ENCODE measurements at places on chromosomes 2 and 18.
A peak's percentile ranks its signal among the peaks of the same experiment; 100 is the strongest.

DNA sequence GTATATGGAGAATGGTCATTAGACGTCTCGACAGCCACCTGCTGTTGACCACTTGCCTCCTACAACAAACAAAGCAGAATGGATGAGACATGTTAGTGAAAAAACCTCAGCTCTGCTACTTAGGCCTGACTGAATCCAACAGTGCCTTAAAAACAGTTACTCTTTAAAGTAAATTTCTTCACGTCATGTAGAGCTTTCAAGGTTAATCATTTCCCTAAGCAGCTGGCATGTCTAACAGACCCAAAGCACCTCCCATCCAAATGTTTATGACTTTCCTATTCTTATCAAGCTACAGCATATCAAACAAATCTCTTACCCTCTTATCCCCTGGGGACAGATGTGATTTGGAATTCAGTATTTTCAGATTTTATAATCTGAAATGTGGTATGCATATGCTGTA, 75.6 kb upstream of the ITGB6 start:
- no peak for DNase-seq

- no peak for DNase-seq
These were observed 10.9 kb downstream of the PTGR3 start for GRCh38 chr18:75198036-75198435.

GRCh38 chr2:45771261-45771660, 119.8 kb downstream of the PRKCE start:
- DNase-seq = no peak

DNA sequence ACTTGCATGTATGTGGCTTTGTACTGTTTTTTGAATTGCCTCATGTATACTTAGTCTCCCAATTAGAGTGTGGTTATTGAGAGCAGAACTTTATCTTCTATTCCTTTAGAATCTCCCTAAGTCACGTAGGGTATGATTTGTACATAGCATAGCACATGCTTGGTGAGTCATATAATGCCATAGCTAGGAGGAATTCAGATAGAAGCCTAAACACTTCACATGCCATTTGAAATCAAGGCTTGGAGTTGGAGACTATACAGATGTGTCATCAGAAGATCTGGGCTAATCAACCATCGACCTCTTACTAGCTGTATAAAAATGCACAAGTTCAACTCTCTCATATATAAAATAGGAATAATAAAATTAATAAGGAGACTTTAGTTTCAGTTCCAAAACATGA, 222.6 kb upstream of the ST6GAL2 start:
- peak; percentile 29 for DNase-seq

DNA sequence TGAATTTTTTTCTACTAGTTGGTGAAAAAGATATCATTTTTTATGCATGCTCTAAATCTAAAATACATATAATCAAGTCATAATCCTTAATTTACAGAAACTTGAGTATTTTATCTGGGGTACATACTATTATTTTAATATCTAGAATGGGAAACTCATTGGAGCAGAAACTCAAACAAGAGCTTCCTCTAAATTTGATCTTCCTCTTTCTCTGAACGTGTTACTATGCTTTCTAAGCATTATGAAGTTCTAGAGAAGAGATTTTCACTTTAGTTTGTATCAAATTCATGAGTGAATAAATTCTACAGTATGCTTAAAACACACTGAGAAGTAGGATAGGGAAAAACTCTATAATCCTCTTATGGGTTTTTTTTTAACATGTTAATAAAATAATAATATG, 20.6 kb upstream of the SLC38A11 start:
- DNase-seq = no peak

- no peak for DNase-seq
These were observed 55.5 kb downstream of the SERTAD2 start for GRCh38 chr2:64598226-64598625.

GRCh38 chr18:48546396-48546795, 7.6 kb downstream of the CTIF start:
- DNase-seq = no peak

DNA sequence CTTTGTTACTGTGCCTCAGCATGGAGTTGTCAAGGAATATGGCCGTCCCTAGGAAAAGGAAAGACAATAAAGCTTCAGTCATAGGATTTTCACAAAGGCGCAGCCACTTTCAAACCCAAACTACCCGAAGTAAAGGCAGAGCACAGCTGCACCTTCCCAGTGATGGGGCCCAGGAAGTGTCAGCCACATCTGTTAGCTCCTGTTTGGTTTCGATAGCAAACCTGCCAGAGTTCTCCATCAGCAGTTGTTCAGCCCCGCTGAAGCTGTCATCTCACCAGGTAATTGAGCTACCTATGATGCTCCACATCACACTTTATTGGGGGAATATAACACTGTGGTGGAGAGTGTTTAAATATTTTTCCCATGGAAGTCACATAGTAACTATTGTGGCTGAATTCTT, 80.7 kb downstream of the LRATD1 start:
- DNase-seq = no peak

DNA sequence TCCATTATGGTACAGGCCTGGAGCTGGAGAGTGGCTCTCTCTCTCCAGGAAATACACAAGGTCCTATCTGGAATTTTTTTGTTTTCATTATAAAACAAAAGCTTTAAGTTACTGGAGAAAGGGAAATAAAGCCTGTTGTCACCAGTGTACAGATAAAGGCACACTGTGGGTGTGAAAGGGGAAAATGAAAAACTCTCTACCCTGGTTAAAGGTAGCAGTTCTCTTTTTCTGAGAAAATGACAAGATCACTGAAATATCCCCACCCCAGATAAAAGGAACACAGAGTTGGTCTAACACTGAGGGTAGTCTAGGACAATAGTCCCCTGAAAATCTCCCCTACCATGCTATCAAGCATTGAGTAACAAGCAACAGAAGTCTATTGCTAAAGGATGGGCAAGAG, 438.7 kb downstream of the MBD2 start:
- DNase-seq = no peak

- DNase-seq = no peak
These were observed 116.3 kb downstream of the GALNT1 start for GRCh38 chr18:35697869-35698268.

DNA sequence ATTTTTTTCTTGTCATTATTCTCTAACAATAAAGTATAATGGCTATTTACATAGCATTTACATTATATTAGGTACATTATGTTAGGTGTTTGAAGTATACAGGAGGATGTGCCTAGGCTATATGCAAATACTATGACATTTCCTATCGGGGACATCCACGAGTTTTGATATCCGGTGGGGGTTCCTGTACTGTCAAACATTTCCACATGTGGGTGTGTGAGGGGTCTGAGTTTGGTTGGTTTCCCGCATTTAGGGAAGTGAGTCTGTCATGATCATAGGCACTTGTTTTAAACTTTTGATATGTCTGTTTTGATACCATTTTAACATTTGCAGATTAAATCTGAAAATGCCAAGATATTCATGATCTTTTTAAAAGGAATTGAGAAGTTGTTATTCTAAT, 76.0 kb downstream of the CEP192 start:
- DNase-seq = no peak

DNA sequence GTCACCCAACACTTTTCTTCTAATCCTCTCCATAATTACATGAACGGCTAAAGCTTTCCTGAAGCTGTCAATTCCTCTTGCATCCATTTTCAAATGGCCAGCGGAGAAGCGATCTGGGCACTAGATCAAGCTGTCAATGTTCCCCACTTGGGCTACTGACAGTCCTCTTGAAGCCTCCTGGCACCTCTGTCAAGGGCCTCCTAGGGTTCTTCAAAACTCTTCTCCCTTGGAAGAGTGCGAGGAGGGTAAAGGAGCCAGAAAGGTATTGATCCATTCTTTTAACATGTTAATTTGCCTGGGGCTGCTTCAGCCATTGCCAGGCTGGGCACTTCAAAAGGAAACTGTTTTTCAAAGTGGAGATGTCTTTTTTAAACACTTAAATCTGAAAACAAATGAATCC, 19.8 kb downstream of the EPHA4 start:
- no peak for DNase-seq

DNA sequence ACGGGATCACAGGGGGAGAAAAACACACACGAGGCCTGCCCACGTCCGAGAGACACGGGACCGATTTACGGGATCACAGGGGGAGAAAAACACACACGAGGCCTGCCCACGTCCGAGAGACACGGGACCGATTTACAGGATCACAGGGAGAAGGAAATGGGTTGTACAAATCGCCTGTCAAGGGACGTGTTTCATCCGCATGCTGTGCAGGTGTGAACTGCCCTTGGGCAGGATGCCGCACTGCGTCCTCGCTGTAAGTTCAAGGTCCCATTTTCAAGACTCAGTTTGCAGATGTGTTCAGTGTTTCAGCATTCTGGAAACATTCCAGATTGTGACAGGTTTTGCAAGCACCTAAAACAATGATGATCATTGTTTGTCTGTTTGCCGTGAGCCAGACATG, 2.3 kb upstream of the KCNG2 start:
- no peak for DNase-seq

DNA sequence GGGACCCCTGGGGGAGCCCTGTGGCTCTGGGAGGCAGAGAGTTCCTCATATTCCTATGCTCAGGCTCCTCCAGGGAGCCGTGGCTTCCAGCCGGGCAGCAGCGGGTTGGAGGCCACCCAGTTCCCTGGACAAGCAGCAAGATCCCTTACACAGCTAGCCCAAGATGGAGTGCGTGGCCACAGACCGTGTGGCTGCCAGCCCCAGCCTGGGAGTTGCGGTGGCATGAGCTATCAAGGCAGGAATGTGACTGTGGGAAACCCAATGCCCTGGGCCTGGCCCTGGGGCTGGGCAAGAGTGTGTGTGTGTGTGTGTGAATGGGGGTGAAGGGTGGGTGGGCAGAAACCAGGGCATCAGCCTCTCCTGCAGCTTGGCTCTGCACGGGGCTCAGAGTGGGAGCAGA, 130.5 kb downstream of the DYSF start:
- DNase-seq = no peak

- DNase-seq = no peak
These were observed 9.4 kb upstream of the PRLH start for GRCh38 chr2:237556773-237557632.

DNA sequence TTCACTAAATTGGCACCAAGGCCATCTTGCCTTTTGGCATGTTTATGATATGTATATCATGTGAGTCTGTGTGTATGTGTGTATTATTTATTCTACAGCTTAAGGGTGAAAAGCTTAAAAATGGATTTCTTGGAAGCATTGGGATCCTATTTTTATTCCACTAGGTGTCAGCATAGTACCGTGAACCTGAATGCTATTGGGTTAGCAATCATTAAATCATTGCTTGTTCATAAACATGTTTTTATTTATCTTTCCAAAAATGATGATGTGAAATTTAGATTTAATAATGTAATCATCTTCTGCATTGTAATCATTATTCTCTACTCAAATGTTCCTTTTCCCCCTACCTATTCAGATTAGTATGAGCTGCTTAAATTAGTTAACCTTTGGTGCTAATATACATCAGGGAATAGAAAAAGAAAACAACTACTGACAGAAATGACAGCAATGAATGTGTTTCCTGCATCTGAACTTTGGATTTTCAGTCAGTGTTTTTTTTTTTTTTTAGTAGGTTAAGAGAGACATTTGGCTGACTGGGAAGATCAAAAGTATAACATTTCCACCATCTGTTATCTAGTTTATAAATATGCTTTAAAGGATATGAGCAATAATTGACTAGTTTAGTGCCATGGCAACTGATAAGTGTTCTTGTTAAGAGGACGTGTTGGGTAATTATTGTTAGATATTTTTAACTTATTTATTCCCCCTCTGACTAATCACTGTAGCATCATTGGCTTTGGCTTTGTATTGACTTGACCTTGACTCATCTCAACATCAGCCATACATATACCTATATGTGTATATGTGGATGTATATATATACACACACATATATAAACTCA, 14.1 kb upstream of the ZSWIM2 start:
- DNase-seq = no peak

All from AG04449 (cell line).